ENCODE measurements at places on chromosomes 3 and 15.

- DNase-seq: no peak
These were observed 848.0 kb downstream of the TUSC7 start for GRCh38 chr3:117557464-117558090.

GRCh38 chr15:60889006-60889405 lies 340.1 kb downstream of the RORA start:
- no peak for DNase-seq

DNA sequence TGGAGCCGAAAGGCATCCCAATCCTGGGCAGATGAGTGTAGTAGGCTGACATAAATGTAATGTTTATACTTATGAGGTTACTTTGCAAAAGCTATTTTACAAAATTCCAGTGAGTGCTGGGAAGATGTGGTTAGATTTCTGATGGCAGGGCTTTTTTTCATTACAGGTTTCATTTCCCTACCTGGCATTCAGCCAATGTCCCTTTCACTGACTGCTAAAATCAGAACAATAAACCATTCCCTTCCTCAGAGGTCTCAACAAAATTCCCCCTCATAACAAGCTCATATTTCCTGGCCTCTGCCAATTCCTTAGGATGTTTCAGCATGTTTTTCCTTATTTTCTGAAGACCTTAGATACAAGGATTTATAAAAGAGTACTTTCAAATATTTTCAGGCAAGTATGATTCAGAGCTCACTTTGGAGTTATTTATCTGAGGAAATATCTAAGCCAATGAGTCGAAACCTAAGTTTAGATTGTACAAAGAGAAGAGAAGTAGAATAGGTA lies 40.9 kb upstream of the CCDC80 start:
- no peak for DNase-seq

DNA sequence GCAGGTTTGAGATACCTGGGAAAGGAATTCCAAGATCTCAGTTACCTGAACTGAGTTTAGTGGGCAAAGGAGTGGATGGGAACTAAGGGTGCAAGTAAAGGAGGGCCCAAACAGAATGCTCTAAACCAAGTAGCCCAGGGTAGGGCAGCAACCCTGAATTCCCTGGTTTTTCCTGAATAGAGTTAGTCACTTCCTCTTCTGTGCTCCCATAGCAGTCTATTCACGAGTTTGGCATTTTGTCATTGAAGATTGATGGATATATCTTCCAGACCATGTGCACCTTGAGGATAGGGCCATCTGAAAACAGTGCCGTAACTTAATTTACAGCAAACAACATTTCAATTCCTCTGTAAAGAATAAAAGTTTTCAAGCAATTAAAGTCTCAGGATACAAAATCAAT lies 18.5 kb upstream of the PTX3 start:
- DNase-seq: no peak

DNA sequence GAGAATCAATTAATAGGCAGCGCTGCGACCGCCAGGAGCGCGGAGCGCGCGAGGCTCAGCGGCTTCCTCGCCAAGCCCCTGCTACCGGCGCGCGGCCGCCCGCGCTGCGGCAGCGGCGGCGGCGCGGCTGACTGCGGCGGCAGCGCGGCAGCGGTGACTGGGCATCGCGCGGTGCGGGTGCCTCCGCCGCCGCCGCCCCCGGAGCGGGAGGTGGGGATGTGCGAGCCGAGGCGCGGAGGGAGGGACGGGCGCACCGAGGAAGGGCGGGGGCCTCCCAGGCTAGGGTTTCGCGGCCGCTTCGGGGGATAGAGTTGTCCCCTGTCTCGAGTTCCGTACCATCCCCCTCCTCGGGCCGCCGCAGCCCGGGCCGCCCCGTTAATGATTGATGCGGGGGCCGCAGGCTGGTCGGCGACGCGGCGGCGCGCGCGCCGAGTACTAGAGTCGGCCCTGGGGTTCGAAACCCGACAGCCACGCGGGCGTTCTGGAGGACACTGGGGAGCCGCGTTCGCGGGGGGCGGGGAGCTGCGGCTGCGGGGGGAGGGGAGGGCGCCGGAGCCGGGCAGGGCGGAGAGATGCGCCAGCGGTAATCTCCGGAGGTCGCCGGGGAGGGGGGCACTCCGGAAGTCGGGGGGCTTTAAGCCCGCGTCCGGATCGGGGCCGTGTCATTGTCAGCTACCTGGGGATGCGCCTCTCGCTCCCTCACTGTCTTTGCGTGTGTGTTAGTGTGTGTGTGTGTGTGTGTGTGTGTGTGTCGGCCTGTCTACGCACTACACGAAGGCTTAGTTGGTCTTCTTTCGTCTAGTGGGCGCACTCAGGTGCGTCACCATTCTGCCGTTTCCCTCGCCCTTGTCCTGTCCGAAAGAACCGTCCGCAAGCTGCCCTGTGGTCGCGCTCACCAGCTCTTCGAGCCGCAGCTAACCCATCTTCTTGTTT lies at the start of gene PAQR9:
PAQR9 (minus strand) TSS at position 159 of the 933 bp plus-strand sequence. CDS start 338 bp downstream, outside the sequence.
- no peak for DNase-seq

DNA sequence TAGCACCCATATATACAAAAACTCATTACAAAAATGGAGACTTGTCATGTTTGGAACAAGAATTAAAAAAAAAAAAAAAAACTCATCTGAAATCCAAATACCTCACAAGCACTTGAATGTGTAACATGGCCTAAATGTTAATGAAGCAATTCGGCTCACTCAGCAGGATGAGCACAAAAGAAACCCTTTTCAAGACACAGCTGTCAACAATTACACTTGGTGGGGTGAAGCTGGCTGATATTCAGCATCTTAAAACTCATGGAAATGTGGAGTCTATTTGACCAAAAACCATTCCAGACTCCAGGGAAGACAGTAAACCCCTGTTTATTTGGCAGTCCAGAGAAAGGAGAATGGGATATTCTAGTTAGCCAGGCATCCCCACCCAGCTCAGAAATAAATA lies 205.4 kb upstream of the TSC22D2 start:
- no peak for DNase-seq

DNA sequence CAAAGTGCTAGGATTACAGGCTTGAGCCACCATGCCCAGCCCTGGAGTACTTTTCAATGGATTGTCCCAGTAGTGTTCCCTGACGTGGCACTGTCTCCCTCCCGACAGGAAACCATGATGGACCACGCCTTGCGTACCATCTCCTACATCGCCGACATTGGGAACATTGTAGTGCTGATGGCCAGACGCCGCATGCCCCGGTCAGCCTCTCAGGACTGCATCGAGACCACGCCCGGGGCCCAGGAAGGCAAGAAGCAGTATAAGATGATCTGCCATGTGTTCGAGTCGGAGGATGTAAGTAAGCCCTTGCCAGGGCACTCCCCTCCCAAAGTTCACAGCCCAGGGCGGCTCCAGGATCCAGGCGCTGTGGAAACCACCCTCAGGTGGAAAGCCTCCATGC lies 168.1 kb downstream of the NSMCE3 start:
- DNase-seq: no peak

- DNase-seq: no peak
These were observed 228.5 kb downstream of the NTRK3 start for GRCh38 chr15:88028024-88028423.

GRCh38 chr3:146839727-146840375 lies 234.7 kb upstream of the PLSCR5 start:
- no peak for DNase-seq

DNA sequence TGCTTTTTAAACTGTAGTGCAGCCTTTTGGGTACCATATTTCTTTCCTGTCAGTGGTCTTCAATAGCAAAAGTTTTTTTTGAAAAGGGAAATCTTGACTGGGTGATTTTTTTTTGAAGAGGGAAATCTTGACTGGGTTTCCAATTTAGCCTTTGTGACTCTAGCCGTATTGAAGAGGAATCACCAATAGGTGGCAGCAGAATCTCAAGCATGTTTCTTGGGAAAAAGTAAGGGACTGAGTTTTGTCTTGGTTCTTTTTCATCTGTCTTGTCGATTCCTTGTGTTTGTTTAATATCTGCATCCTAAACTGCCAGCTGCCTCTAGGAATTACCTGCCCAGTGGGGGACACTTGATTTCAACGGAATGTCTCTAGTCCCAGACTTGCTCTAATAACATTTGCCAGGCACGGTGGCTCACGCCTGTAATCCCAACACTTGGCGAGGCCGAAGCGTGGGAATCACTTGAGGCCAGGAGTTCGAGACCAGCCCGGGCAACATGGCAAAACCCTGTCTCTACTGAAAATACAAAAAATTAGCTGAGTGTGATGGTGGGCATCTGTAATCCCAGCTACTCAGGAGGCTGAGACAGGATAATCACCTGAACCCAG lies 89.2 kb downstream of the RBPMS2 start:
- DNase-seq: no peak
